ENCODE measurements at places on chromosomes 5 and 9.
A peak's percentile ranks its signal among the peaks of the same experiment; 100 is the strongest.

DNA sequence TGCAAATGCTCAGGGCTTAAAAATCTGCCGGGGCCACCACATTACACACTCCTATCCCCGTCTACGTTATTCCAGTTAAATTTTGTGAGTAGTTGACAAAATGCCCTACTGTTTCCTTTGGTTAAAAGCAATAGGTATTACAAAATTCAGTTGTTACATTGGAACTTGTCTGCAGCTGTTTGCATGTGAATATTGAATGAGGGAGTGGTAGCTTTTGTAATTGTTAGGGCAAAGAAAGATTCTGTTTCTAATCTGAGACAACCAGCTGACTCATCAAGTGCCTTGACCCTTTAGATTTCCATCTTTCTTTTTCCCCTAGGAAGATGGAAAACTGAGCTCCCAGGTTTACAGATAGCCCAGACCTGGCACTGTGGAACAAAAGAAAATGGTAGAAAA is 30.2 kb downstream of the MAML1 start:
- DNase-seq, result no peak

GRCh38 chr9:78871452-78872331 is 574.8 kb downstream of the PSAT1 start:
- no peak for DNase-seq

DNA sequence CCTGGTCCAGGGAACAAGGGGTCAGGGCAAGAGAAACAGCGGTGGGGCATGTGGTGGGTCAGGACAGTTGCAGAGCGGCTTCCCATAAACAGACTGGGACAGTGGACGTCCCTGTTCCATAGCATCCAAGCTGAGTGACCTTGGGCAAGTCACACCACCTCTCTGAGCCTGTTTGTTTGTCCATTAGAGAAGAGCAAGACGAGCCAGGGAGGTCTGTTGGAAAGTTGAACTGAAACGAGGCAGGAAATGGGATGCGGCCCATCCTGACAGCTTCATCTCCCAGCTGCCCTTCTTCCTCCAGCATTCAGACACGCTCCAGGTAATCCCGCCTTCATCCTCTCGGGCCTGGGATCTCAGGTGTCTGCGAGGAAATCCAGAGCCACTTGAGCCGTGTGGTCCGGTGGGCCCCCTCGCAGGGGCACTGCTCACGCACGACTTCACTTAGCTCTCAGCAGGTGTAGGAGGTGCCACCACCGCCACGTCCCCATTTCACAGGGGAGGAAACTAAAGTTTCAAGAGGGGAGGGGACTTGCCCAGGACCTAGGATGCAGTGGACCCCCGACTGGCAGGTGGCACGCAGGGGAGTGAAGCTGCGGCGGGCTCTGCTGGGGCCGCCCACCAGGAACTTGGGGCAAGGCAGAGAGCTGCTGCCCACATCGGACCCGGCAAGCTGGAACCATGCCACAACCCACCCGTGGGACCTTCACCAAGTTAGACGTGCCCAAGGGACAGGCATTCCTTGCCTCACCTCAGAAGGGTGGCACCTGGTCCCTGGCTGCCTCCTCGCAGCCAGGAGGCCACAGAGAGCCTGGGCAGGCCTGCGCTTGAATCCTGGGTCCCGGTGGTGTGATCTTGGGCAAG is 13.0 kb downstream of the PTGES2 start:
- no peak for DNase-seq

DNA sequence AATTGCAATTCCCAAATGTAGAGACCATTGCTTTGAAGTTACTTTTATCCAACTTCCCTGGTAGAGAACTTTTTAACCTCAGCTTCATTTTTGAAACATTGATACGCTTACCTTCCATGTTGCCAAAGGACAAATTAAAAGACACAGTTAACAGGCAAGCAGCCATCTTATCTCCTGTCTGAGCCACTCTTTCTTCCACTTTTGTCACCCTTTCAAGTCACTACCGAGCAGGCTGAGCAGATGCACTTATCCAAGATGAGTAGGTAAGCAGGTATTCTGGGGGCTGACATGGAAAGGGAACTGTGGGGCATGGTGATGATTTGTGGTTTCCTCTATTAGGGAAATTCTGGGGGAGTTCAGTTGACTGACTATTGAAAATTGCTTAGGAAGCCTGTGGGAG is 66.7 kb downstream of the DOCK2 start:
- DNase-seq, result no peak

DNA sequence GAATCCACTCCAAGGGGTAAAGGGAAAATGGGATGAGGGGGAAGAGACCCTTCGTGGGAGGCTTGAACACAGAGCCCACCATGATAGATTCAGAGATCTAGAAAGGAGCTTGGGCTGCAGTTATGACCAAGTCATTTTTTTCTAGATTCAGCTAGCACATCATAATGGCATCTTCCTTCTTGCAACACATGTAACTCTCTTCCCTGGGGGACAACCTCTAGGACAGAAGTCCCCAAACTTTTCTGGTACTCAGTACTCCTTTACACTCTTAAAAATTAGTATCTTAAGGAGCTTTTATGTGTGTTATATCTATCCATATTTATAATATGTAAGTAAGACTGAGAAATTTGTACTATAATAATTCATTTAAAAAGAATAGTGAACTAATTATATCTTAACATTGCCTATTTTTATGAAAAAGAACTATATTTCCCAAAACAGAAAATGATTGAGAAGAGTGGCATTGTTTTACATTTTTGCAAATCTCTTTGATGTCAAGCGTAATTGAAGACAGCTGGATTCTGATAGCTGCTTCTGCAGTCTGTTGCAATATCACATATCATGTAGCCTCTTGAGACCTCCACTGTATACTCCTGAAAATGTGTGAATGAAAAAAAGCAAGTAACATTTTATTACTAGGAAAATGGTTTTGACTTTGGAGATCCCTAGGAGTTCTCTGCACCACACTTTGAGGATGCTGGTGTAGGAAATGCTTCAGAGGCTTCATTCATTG is 875 bp downstream of the ACO1 start:
- DNase-seq, result no peak

- DNase-seq, result no peak
Measured at GRCh38 chr9:123685489-123686083, 244.3 kb downstream of the DENND1A start.

DNA sequence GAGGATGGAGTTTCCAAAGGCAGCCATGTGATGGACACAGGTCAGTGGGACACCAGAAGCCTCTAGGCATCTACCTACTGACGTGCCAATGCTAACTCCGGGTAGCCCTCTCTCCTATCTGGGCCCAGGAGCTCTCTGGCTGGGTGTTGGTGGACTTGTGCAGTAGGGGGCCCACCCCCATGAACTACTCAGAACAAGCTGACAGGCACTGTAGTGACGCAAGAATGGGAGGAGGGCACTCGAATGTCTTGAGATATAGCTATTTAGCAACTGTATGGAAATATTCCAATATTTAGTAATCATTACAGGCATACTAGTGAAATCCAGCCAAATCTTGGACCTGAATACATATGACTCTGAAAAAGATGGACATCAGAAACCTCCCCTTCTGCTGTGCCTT is 5.7 kb upstream of the DOCK2 start:
- no peak for DNase-seq

- no peak for DNase-seq
Measured at GRCh38 chr5:98911280-98912040, 17.3 kb downstream of the CHD1 start.

GRCh38 chr5:71830681-71831539 is 111.8 kb downstream of the CARTPT start:
- DNase-seq, result peak; percentile 80

- no peak for DNase-seq
Measured at GRCh38 chr5:76474377-76474776, 71.3 kb downstream of the IQGAP2 start.

DNA sequence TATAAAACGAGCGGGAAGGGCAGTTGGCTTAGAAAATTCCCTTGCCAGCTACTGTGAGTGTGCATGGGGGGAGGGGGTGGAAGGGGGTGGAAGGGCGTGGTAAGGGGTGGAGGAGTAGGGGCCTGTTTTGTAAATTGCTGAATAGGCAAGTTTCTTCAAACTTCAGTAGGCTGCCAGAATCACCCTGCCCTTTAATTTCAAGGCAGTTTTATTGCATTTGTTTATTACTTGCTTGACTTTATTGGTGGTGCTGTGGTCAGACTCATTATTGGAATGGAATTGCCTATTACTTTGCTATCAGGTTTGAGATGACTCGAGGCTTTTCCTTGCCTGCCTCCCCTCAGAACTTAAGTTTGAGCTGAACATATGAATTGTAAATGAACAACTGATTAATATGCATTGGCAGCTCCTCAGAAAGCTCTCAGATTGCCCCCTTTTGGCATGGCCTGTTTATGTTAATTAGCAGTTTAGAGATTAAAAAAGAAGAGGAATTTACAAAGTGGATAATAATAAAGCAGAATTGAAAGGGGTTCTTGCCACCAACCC is 76.0 kb downstream of the SEMA6A start:
- no peak for DNase-seq

DNA sequence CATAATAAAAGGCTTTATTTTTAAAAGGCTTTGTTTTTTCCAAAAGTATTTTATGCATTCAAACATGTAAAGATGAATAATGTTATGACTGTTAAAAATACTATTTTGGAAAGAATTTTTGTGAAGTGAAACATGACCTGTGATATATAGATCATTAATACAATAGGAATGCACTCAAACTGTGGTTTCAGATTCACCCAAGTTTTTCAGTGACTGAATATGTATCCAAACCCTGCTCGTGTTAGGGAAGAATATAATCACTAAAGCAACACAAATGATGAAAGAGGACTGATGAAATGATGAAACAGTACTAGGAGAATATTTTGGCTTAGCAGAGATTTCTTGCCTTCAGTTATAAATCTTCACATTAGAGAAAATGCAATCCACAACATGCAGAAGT is 278.0 kb downstream of the ADAMTS6 start:
- DNase-seq, result no peak

GRCh38 chr5:178826216-178826615 is 33.5 kb upstream of the ZNF354B start:
- DNase-seq, result no peak

DNA sequence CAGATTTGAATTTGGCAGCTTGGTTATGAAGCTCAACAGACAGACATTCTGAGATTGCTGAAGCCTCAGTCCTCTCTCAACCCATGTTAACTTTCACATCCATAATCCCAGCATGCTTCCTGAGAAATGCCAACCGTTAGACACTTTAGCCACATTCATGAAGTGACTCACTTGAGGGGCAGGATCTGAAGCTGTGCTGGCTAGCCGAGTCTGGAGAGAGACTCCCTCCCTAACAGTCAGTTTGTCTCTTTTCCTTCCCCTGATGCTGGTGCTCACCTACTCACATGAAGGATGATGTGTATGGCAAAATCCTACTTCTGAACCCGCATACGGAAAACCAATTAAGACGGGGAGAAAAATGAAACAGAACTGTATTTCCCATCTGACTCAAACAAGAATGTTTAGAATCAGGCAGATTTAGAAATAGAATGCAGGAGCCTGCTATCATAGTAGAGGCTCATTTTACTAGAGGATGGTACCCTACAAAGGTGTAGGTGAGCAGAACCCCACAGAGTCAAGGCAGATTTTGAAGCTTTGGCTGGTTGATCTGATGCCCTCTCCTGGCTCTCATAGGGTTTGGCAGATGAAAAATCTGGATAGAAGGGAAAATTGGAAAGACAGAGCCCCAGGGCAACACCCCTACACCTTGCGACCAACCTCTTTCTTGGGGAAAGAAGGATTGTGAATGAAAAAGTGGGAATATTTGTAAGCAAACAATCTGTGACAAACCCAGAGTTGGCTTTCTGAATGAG is 150.9 kb upstream of the LHFPL2 start:
- DNase-seq, result no peak

GRCh38 chr9:105178076-105178475 is 66.4 kb upstream of the SLC44A1 start:
- no peak for DNase-seq

- DNase-seq, result no peak
Measured at GRCh38 chr9:118222375-118222774, 518.2 kb downstream of the TLR4 start.

GRCh38 chr9:136021872-136022681 is 60.9 kb upstream of the UBAC1 start:
- peak; percentile 10 for DNase-seq

DNA sequence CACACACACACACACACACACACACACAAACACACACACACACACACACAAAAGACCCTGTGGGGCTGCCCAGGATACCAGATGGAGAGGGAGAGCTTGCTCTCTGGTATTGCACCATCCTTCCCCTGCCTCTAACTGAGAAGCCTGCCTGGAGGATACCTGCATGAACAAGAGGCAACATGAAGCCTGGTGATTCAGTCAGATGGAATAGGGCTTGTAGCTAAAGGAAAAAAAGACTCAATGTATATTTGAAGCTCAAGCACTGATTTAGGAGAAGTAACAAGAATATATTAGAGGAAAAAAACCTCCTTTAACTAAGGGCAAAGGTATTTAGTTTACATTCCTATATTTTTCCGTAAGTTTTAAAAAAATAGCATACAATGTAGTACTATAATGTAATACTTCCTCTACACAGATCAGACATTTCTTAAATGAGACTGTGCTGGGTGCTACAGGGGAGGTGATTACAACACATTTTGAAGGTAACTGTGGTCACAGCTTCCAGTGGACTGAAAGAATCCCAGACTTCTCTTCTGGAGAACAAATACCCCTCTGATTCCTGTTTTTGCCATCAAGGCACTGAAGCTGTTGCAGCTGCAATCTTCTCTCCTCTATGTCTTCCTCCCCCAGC is 169.3 kb downstream of the DCP2 start:
- no peak for DNase-seq

GRCh38 chr5:143586781-143587362 is 183.4 kb upstream of the NR3C1 start:
- no peak for DNase-seq

DNA sequence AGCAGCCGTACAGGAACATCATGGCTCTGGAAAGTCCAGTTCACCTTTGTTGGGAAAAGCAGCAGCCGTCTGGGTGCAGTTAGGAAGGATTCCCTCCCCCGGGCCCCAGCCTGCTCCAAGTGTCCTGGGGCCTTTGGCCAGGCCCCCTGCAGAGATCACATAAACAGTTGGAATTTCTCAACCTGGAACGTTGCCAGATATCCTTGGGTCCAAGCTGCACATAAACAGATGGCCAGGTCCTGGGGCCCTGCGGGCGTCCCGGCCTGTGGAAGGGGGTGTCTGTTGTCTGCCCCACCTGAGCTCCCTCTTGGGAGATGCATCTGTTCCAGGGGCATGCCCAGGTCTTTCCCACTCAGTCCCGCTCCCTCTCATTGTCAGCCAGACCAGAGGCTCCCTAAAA is 92.7 kb downstream of the COL5A1 start:
- DNase-seq, result no peak

GRCh38 chr9:12060067-12060466 is 633.1 kb upstream of the TYRP1 start:
- no peak for DNase-seq

GRCh38 chr9:88746743-88747398 is 211.9 kb downstream of the NXNL2 start:
- DNase-seq, result no peak

GRCh38 chr5:81505672-81506071 is 111.7 kb upstream of the ACOT12 start:
- no peak for DNase-seq

All from heart right ventricle (tissue), 16 donors.